ENCODE measurements at places on chromosomes 3 and 15. TPM values are rescaled to one million over a fixed set of nuclear protein-coding genes. Genes with fewer than 3 reads are reported as not detected.

GRCh38 chr15:37698679-37699078, 235.8 kb upstream of the TMCO5A start:
- DNase-seq = no peak

GRCh38 chr3:140552898-140553297, 125.0 kb upstream of the TRIM42 start:
- DNase-seq = no peak

DNA sequence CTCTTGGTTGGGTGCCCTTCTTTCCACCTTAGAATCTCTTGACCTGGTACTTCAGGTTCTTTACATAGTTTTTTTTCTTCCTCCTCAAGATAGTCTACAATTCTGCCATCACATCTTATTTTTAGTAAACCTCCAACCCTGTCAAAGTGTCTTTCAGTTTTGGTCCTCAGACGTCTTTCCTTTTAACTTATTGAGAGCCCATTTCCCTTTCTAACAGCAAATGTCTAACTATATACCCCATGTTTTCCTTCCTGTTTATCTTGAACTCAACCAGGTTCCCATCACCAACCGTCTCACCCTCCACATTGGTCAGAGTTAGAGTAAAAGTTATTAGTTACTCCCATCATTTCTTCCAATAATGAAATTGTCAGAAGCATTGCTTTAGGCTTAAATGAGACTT, 10.4 kb downstream of the KBTBD12 start:
- no peak for DNase-seq

PLAAT1 gene
- not detected for total RNA-seq

SLC28A2 gene
- total RNA-seq = not detected

SUSD5 gene
- total RNA-seq = 9.2 TPM
